ENCODE measurements at places on chromosomes 4 and X. TPM values are rescaled to one million over a fixed set of nuclear protein-coding genes. Genes with fewer than 3 reads are reported as not detected.

TEX13C gene
- total RNA-seq, result not detected

SH2D1A gene
- total RNA-seq, result not detected

ADH4 gene
- not detected for total RNA-seq

MAGEA11 gene
- total RNA-seq, result not detected

AKAP4 gene
- not detected for total RNA-seq

CRLF2 gene
- total RNA-seq, result 0.84 TPM

CDKL2 gene
- total RNA-seq, result 0.42 TPM

FAM47E gene
- 0.32 TPM for total RNA-seq

RHOXF2 gene
- total RNA-seq, result not detected

AMBN gene
- not detected for total RNA-seq

FGFR3 gene
- total RNA-seq, result 1.2 TPM

F8A3 gene
- 1.0 TPM for total RNA-seq

ARL9 gene
- not detected for total RNA-seq

PAK3 gene
- total RNA-seq, result not detected

FAM9C gene
- total RNA-seq, result not detected

RAI2 gene
- total RNA-seq, result 0.13 TPM

ODAPH gene
- not detected for total RNA-seq

MAGEC2 gene
- total RNA-seq, result not detected

XAGE2 gene
- total RNA-seq, result not detected

Measured in A549 treated with GW870086 at 1 μM for 4 hours (cell line).